Neural progenitor cell (in vitro differentiated cells): ENCODE measurements at places on chromosomes 3 and 15. TPM values are rescaled to one million over a fixed set of nuclear protein-coding genes. Genes with fewer than 3 reads are reported as not detected.

- no peak for DNase-seq
These were observed 32.8 kb downstream of the YEATS2 start for GRCh38 chr3:183730361-183730760.

- no peak for DNase-seq
These were observed 43.0 kb upstream of the CACNA2D3 start for GRCh38 chr3:54079314-54079713.

GRCh38 chr15:85793641-85794597, 806 bp downstream of the KLHL25 start:
- DNase-seq, result peak; percentile 77

DNA sequence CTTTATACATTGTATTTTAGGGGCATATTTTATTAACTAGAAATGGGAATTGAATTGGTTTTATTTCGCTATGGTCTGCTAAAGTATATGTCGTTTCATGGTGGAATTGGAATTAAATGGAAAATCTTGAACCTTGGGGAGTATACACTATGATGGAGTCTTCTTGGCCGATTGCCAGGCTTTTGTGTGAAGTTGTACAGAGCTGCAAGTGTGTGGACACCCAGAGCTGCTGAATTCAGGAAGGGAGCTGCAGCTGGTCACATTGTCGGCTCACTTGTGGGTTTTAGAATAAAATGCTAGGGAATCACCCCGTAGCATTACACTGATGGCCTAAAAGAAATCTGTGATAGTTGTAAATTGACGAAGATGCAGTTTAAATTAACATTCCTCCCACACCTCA, 35.1 kb downstream of the USP3 start:
- no peak for DNase-seq

DNA sequence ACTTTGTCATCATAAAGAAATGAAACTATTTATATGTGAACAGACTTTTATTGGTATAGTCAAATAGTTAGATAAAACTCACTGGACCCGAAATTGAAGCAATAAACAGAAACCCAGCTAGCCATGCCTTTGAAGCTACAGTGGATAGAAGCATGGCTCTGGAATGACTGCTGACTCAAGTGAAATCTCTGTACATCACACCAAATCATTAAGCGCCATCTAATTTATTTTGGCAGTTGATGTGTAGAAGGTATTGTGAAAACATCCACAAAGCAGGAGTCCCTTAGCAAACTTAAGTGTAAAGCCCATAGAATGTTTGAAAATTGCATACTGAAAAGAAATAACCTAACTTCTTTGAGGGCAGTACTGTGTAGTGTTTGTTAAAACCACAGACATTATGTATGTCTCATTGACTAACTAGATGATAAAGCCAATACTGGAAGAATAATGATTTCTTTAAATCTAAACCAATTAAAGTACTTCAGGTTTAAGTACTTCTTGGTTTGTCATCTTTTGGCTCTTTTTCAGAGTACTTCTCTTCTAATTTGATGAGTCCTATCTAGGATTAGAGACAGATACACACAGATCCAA, 42.8 kb upstream of the FBXL22 start:
- DNase-seq, result no peak

IL17RD gene
- total RNA-seq, result 26.1 and 33.6 TPM in 2 replicates

ASB14 gene
- total RNA-seq, result not detected in 2 replicates
